Memory B cell (primary cell): ENCODE measurements at places on chromosomes 3 and 15.

DNA sequence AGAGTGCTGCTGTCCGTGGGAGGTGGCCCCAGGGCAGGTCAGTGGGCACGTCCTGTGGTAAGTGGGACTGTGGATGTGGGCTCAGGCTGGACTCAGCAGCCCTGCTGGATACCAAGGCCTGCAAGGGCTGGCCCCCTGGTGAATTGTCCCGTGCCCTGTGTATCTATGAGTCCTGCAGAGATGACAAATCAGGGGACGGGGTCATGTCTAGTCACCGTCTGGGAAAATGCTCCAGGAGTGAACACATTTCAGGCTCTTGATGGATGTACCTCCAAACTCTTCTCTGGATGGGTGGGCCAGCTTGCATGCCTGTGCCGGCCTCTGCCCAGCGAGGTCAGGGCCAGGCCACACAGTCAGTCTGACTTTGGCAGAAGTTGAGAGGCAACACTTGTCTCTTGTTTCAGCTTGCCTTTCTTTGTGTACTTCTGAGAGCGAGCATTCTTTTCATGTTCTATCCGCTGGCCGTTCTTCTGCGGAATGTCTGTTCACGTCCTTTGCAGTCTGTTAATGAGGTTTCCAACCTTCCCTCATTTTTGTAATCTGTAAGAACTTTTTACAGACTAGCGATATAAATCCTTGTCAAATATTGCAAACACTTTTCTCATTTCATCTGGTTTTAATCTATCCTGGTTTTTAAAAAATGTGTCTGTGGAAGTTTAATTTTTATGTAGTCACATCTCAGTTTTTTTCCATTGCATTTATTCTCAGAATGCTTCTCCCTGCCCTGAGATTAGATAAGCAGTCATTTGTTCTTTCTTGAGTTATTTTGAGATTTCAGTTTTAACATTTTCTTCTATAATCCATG is 11.4 kb upstream of the STAB1 start:
- H3K27ac ChIP-seq = no peak overlapping the region
- no peaks in the 10 kb centered on the region for H3K27me3 ChIP-seq
- H3K4me1 ChIP-seq = no peaks in the 10 kb centered on the region

GRCh38 chr15:31497838-31498237 is 171.2 kb downstream of the KLF13 start:
- H3K4me1 ChIP-seq = no peaks in the 10 kb centered on the region
- peaks cover 4% of the 10 kb centered on the region for H3K27me3 ChIP-seq
- H3K27ac ChIP-seq = no peak overlapping the region
- DNase-seq = no peak
- H3K4me3 ChIP-seq = no peak overlapping the region

- no peak for DNase-seq
- H3K4me1 ChIP-seq = peaks cover 20% of the 10 kb centered on the region
- H3K36me3 ChIP-seq = peaks cover 2% of the 10 kb centered on the region
- H3K27me3 ChIP-seq = no peaks in the 10 kb centered on the region
- peak overlapping the region; percentile 100 for H3K27ac ChIP-seq
- H3K4me3 ChIP-seq = peak overlapping the region; percentile 97
These were observed 1.3 kb downstream of the FAIM start for GRCh38 chr3:138609898-138610266.

DNA sequence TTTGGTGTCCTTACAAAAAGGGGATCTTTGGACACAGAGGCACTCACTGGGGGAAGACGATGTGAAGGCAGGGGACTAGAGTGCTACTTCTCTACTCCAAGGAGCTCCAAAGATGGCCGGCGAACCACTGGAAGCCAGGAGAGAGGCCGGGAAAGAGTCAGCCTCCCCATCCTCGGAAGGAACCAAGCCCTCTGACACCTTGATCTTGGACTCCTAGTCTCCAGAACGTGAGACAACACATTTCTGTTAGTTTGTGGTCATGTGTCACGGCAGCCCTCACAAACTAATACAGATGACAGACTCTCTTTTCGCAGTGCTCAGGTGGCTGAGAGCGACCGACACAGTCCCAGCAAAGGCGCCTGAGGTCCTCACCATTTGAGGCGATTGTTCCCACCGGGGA is 24.4 kb upstream of the ATP2B2 start:
- H3K4me1 ChIP-seq = no peaks in the 10 kb centered on the region
- no peak for DNase-seq
- H3K27me3 ChIP-seq = peaks cover 12% of the 10 kb centered on the region
- no peaks in the 10 kb centered on the region for H3K36me3 ChIP-seq

DNA sequence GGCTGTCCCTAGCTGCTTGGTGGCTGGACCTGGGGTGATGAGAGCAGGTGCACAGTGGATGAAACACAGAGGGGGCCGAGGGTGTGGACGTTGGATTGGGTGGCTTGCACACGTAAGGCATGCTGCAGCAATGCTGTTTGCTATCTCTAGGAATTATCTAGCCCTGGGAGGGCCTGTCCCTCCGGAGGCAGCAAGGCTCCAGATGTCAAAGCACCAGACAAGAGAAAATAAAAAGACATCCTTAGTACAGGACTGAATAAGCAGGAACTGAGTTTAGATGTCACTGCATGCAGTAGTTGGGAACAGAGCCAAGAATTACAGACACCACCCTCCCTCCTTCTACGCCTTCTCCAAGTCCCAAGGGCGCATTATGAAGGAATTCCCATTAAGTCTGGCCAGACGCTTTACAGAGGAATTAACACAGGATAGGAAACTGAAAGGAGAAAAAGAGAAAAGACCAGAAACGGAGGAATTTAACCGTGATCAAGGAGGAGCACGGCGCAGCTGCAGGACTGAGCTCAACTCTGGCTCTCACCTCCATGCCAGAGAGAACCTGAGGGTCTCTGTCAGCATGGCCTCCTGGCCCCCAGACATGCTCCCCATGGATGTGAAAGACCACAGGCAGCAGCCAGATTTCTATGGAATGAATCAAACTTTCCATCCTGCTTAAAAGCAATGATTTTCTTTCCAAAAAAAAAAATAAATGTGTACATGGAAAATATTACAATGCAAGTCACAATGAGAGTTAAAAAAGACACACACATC is 13.8 kb downstream of the ATP10A start:
- peaks cover 4% of the 10 kb centered on the region for H3K27me3 ChIP-seq
- peak overlapping the region; percentile 74 for H3K4me3 ChIP-seq
- H3K27ac ChIP-seq = peak overlapping the region; percentile 66
- DNase-seq = no peak
- peaks cover 45% of the 10 kb centered on the region for H3K4me1 ChIP-seq

- H3K4me1 ChIP-seq = peaks cover 17% of the 10 kb centered on the region
- H3K4me3 ChIP-seq = no peak overlapping the region
- peak overlapping the region; percentile 41 for H3K27ac ChIP-seq
- peaks cover 10% of the 10 kb centered on the region for H3K36me3 ChIP-seq
- H3K27me3 ChIP-seq = no peaks in the 10 kb centered on the region
- no peak for DNase-seq
These were observed 16.4 kb downstream of the CCR1 start for GRCh38 chr3:46191730-46192129.

DNA sequence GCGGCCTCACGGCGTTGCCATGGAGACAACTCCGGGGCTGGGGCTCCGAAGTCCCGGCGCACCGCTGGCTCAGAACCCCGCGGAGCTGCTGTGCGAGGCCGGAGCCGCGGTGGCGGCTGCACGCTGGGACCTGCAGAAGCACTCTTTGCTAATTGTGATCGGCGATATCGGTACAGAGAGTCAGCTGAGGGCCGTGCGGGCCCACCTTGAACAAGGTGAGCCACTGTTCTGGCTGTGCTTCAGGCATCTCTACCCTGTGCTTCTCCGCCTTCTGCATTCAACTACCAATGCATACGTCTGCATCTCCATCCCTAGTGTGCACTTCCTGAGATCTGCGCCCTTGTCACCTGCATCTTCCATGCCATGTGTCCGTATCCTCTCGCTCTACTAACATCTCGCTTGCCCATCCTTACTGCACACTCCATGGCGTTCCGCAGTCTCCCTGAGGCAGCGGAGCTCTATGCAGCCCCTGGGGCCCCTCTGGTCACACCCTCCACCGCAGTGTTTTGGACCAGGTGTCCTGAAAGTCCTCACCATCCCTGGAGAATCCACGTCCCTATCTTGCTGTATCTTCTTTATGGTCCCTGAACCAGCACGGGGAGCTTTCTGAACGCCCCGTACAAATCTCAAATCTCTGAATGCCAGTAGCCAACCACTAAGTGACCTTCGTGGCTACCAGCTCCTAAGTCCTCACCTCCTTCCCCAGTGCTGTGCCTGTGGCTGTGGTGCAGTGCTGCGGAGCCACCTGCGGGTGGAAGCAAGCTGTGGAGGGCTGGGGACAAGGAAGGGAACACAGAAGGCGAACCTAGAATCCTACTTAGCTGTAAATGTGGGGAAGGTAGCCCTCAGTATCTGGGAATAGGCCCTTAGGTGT is 6.2 kb upstream of the MAP1A start:
- peaks cover 5% of the 10 kb centered on the region for H3K27me3 ChIP-seq
- peak; percentile 29 for DNase-seq
- peaks cover 10% of the 10 kb centered on the region for H3K4me1 ChIP-seq
- H3K4me3 ChIP-seq = peak overlapping the region; percentile 90

- no peaks in the 10 kb centered on the region for H3K36me3 ChIP-seq
- no peak overlapping the region for H3K27ac ChIP-seq
- no peak for DNase-seq
- H3K4me3 ChIP-seq = no peak overlapping the region
- no peaks in the 10 kb centered on the region for H3K27me3 ChIP-seq
- no peaks in the 10 kb centered on the region for H3K4me1 ChIP-seq
These were observed 153.8 kb downstream of the SPATA16 start for GRCh38 chr3:172987273-172987672.

- H3K4me3 ChIP-seq = no peak overlapping the region
- no peak overlapping the region for H3K27ac ChIP-seq
- peaks cover 15% of the 10 kb centered on the region for H3K4me1 ChIP-seq
- no peaks in the 10 kb centered on the region for H3K27me3 ChIP-seq
- no peak for DNase-seq
- H3K36me3 ChIP-seq = no peaks in the 10 kb centered on the region
These were observed 578.6 kb downstream of the PYDC2 start for GRCh38 chr3:192039593-192039992.

GRCh38 chr15:64460724-64461720 is 644 bp downstream of the ZNF609 start:
- no peak for DNase-seq
- no peaks in the 10 kb centered on the region for H3K27me3 ChIP-seq
- H3K4me1 ChIP-seq = peaks cover 39% of the 10 kb centered on the region
- no peaks in the 10 kb centered on the region for H3K36me3 ChIP-seq

DNA sequence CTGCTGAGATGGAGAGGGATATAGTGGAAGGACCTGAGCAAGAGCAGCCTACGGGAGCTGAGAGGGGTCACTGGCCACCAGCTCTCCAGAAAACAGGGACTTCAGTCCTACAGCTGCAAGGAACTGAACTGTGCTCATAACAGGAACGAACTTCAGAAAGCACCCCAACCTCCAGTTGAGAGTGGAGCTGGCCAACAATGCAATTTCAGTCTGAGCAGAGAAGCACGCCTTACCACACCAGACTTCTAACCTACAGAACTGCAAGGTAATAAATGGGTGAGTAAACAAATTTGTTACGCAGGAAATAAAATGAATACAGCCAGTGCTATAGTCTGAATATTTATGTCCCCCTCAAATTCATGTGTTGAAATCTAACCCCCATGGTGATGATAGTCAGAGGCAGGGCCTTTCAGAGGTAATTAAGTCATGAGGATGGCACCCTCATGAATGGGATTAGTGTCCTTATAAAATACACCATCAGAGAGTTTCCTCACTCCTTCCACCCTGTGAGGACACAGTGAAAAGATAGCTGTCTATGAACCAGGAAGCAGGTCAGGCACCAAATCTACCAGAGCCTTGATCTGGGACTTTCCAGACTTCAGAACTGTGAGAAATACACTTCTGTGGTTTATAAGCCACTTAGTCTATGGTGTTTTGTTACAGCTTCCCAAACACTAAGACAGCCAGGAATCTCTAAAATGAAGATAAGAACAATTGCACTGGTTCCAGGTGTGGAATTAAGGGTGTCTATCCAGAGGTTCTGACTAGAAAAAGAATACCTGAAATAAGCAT is 58.6 kb downstream of the SYNM start:
- no peak for DNase-seq
- no peak overlapping the region for H3K4me3 ChIP-seq
- H3K27me3 ChIP-seq = no peaks in the 10 kb centered on the region
- H3K27ac ChIP-seq = no peak overlapping the region
- peaks cover 9% of the 10 kb centered on the region for H3K4me1 ChIP-seq
- H3K36me3 ChIP-seq = no peaks in the 10 kb centered on the region

DNA sequence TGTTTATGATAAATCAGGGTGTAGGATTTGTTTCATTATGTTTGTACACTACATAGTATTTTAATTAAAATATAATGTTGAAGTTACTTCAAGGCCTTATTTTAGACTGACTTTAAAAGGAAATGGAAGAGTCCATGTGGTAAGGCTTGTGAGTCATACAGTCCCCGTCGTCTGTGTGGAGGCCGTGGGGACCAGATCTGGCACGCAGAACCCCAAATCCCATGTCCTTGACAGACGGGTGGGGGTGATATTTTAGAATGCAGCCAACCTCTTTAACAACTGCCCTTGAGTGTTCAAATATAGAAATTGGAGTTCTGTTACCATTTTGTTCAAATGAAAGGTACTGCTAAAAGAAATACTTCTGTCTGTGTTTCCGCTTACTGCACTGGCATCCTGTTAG is 35.8 kb downstream of the ABHD17C start:
- no peaks in the 10 kb centered on the region for H3K27me3 ChIP-seq
- no peak for DNase-seq

DNA sequence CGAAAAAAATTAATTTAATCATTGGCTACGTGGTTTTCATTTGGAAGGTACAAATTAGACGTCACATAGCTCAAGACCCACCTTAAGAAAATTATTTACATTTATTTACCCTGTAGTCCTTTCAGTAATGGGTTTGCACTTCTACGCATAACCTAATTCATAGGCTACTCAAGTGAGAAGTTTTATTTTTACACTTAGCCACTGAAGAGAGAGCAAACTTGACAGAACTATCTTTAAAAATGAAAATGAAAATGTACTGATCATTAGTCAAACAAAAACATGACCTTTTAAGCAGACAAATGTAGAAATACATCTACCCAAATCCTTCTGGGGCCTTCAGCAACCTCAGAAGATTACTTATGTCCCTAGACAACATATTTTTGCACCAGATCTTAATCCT is 269.4 kb upstream of the TTC14 start:
- H3K36me3 ChIP-seq = no peaks in the 10 kb centered on the region
- no peaks in the 10 kb centered on the region for H3K4me1 ChIP-seq
- no peak for DNase-seq
- H3K27ac ChIP-seq = no peak overlapping the region

- peak; percentile 45 for DNase-seq
- H3K4me3 ChIP-seq = peak overlapping the region; percentile 96
- no peaks in the 10 kb centered on the region for H3K27me3 ChIP-seq
- peak overlapping the region; percentile 98 for H3K27ac ChIP-seq
- H3K4me1 ChIP-seq = peaks cover 26% of the 10 kb centered on the region
- peaks cover 8% of the 10 kb centered on the region for H3K36me3 ChIP-seq
These were observed 827 bp downstream of the SLC25A36 start for GRCh38 chr3:140942221-140943104.
